Activated gamma-delta T cell treated with anti-CD3 and anti-CD28 coated beads, Interleukin-2, amount 50 U/mL, for 16 hours (primary cell): ENCODE measurements at places on chromosomes 11 and 22.
A peak's percentile ranks its signal among the peaks of the same experiment; 100 is the strongest.

- DNase-seq = no peak
These were observed 68.4 kb upstream of the TTLL12 start for GRCh38 chr22:43255299-43255698.

DNA sequence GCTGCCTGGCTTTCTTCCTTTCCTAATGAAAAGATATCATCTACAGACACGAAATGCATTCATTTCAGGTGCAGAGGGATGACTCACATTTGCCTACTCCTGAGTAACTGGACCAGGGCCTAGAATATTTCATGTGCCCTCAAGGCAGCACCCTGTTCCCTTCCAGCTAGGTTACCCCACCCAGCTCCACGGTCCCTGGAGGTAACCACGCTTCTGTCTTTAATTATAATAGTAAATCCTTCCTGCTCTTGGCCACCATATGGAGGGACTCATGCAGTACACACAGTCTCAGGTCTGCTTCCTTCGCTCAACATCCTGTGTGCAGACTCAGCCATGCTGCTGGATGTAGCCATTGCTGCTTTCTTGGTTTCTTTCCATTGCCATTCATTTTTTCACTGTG is 22.3 kb downstream of the DHCR7 start:
- no peak for DNase-seq

GRCh38 chr11:66727282-66728037 is 1.6 kb downstream of the SPTBN2 start:
- no peak for DNase-seq

DNA sequence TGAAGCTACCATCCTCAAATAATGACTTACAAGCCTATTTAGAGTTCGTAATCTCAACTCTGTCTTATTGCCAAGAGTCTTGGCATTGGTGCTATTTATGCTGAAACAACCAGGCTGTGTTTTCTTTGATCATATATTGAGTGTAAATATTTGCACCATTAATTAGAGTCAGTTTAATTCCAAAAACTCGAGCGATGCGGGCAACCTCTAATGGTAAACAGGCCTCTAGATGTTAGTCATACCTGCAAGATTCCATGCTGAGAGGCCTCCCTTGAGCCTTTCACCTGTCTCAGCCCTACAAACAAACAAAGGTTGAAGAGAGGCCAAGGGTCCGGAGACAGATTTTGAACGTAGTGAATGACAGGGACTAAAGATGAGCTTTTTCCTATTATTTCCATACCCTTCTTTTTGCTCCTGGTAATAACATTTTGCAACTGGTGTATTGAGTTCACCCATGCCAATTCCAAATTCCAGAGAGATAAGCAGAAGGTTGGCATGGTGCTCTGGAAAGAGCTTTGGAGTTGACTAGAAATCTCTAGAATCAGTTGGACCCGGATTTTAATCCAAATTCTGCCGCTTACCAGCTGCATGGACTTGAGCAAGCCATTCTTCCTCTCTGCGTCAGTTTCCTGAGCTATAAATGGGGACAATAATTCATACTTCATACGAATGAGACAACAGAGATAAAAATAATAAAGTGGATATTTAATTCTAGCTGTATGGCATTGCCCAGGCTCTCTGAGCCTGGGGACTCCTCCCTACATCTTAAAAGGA is 99.1 kb upstream of the ANO1 start:
- no peak for DNase-seq

GRCh38 chr11:72975778-72976521 is 161.7 kb downstream of the ATG16L2 start:
- DNase-seq = no peak

DNA sequence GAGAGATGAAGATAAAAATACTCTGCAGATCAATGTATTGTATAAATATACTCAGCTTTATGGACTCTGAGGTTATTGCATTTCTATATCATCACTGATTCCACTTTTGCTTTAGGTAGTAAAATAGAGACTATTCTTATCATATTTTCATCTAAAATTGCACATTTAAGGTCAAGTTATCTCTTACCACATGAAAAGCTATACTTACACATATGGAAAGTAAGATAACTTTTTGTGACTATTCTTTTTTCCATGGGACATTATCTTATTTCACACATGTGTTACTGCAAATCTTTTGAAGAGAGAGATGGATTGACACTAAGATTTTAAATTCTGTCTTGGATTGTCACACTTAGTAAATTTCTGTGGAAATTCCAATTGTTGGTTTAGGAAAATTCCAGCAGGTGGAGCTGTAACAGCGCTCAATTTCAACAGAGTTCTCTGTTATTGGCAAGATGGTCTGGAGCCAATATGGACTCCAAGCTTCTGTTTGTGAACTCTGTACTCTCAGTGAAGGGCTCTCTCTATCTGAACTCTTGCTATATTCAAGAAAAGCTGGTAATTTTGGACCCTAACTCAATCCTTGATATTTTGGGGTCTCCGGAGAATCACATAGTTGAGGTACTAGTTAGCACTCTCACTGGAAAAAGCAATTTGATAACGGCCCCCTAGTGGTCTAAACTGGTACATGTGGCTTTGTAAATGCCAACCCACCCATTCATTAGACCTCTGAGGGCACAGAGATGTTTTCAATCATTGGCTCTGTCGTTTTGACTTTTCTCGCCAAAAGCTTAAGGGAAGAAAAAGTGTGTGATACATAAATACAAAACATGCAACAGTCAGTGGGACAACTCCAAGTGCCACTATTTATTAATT is 429.7 kb downstream of the ETS1 start:
- DNase-seq = peak; percentile 54

DNA sequence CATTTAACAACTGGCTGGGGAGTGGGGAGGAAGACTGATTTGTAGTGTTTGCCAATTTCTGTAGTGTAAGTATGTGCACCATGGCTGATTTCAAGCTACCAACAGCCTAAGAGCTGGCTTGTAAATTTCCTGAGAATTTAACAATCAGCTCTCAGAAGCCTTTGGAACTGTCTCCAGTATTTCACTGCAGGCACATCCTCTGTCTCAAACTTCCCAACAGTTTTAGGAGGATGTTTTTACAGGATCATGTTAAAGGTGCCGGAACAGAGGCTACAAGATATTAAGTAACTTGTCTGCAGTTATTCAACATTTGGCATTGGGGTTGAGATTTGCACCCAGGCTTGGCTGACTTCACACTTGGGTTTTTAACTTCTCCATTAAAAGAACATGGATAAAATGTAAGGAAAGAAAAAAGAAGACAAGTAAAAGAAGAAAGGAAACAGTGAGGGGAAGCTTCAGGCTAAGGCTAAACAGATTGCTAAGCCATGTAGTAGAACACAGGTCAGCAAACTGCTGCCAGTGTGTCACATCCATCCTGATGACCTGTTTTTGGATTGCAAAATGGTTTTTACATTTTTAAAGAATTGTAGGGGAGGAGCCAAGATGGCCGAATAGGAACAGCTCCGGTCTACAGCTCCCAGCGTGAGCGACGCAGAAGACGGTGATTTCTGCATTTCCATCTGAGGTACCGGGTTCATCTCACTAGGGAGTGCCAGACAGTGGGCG is 204.8 kb upstream of the SESN3 start:
- DNase-seq = no peak

DNA sequence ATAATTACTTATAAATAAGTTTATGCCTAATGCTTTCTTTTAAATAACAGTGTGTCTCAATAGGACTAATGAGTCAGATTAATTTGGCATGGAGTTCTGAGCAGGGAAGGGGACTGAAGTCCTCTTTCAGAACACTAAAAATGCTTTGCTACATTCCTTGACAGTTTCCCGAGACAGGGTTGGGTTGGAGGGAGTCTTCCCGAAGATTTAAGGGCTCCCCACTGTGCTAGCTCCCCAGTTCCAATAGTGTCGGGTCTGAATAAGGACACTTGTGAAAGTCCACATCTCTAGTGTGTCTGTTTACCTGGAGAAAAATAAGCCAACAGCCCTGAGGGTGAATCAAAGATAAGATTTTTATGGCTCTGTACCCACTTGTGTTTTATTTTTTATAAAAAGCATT is 41.8 kb upstream of the HSD17B12 start:
- no peak for DNase-seq
